Stomach (tissue), 19 donors: ENCODE measurements at places on chromosomes 1 and 21.

- no peak for DNase-seq
Measured at GRCh38 chr1:20962576-20963258, 175.6 kb upstream of the HP1BP3 start.

DNA sequence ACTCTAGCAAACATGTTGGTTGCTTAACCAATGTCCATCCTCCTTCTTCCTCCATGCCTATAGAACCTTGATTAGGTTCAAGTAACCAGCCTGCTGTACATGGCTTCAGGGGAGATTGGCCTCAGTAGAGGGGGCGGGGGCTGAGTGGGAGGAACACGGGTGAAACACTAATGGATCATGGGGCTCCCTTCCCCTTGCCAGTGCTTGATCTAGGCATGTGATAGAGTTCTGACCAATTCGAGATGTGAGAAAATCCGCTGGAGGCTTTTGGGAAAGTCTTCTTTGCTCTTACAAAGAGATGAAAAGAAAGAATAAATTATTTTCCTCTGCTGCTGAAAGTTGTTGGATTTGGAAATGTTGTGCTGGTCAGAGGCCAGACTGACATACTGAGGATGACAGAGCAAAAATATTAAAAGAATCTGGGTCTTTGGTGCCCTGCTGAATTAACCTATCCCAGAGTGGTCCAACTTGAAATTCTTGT lies 5.2 kb upstream of the OTUD7B start:
- DNase-seq, result no peak

DNA sequence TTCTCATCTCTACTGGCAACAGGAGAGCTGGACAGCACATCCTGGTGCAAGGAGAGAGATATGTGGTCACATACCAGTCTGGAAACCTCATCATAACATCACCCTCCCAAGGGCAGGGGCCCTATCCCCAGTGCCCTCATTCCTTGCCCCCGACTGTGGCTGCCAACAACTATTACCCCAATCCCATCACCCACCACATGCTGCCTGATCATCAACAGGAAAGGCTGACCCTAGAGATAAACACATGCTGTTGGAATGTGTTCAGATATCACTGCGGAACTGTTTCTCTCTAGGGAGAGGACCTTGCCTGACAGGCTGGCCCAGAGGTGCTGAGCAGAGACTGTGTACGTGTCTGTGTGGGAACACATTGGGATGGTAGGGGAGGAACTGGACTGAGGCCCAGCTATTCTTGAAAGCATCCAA lies 4.5 kb upstream of the INKA2 start:
- peak; percentile 5 for DNase-seq

DNA sequence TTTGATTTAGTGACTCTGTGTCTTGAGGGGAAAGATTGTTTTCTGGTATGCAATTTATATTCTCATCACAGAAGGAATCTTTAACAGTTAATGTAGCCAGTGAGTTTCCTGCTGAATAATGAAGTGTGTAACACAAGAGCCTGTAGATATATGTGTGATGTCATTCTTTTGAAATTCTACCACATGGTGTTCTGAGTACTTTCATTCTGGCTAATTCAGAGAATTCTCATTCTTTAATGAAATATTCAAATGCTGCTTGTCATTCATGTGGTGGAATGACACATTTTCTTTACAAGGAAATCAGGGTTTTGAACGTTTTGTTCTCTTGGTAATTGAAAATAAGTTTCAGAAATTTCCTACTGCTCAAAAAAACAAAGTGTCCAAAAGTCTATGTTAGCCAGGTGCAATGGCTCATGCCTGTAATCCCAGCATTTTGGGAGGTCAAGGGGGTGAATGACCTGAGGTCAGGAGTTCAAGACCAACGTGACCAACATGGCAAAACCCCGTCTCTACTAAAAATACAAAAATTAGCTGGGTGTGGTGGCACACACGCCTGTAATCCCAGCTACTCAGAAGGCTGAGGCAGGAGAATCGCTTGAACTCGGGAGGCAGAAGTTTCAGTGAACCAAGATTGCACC lies 79.6 kb downstream of the MAP3K21 start:
- no peak for DNase-seq

DNA sequence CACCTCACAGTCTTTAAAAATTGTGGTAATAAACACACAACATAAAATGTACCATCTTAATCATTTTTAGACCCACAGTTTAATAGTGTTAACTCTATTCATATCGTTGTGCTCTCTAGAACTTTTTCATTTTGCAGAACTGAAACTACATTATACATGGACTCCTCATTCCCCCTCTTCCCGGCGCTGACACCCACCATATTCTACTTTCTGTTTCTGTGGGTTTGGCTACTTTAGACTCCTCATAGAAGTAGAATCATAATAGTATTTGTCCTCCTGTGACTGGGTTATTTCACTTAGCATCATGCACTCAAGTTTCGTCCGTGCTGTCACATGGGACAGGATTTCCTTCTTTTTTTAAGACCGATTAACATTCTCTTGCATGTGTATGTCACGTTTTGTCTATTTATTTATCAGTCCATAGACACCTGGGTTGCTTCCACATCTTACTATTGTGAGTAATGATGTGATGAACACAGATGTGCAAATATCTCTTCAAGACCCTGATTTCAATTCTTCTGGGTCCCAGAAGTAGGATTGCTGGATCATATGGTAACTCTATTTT lies 62.9 kb upstream of the TMPRSS2 start:
- no peak for DNase-seq

- peak; percentile 35 for DNase-seq
Measured at GRCh38 chr1:115828101-115829022, 12.6 kb downstream of the NHLH2 start.

GRCh38 chr21:34908419-34909055 lies 140.6 kb downstream of the RUNX1 start:
- DNase-seq, result no peak

- peak; percentile 48 for DNase-seq
Measured at GRCh38 chr1:156608036-156608674, 6.9 kb upstream of the GPATCH4 start.

- DNase-seq, result peak; percentile 72
Measured at GRCh38 chr1:93625582-93626327, 55.9 kb downstream of the BCAR3 start.

- DNase-seq, result no peak
Measured at GRCh38 chr1:240138867-240139266, 47.2 kb downstream of the FMN2 start.
